ENCODE measurements at places on chromosomes 4 and X. TPM values are rescaled to one million over a fixed set of nuclear protein-coding genes. Genes with fewer than 3 reads are reported as not detected.

- no peaks in the 10 kb centered on the region for H3K27me3 ChIP-seq
- H3K4me1 ChIP-seq: no peaks in the 10 kb centered on the region
- no peak overlapping the region for H3K27ac ChIP-seq
- no peak overlapping the region for H3K4me3 ChIP-seq
- no peaks in the 10 kb centered on the region for H3K36me3 ChIP-seq
- DNase-seq: no peak
Observed at GRCh38 chr4:182808673-182809416, 108.3 kb downstream of the DCTD start.

GRCh38 chrX:129786210-129786651 is 6.5 kb downstream of the SASH3 start:
- H3K27me3 ChIP-seq: no peaks in the 10 kb centered on the region
- H3K27ac ChIP-seq: no peak overlapping the region
- no peak overlapping the region for H3K4me3 ChIP-seq
- no peaks in the 10 kb centered on the region for H3K36me3 ChIP-seq

GRCh38 chrX:84339507-84340364 is 151.7 kb upstream of the RPS6KA6 start:
- DNase-seq: no peak
- H3K4me1 ChIP-seq: no peaks in the 10 kb centered on the region
- no peaks in the 10 kb centered on the region for H3K27me3 ChIP-seq
- H3K36me3 ChIP-seq: no peaks in the 10 kb centered on the region
- no peak overlapping the region for H3K27ac ChIP-seq
- H3K4me3 ChIP-seq: no peak overlapping the region

- no peaks in the 10 kb centered on the region for H3K4me1 ChIP-seq
- H3K27ac ChIP-seq: no peak overlapping the region
Observed at GRCh38 chr4:164904336-164904735, 27.4 kb downstream of the APELA start.

- H3K27me3 ChIP-seq: no peaks in the 10 kb centered on the region
- H3K4me1 ChIP-seq: no peaks in the 10 kb centered on the region
- peak; percentile 43 for DNase-seq
Observed at GRCh38 chr4:33060674-33061542, 2340.7 kb downstream of the PCDH7 start.

- DNase-seq: no peak
- no peak overlapping the region for H3K27ac ChIP-seq
- no peak overlapping the region for H3K4me3 ChIP-seq
Observed at GRCh38 chr4:71827826-71828225, 43.9 kb upstream of the GC start.

- H3K36me3 ChIP-seq: no peaks in the 10 kb centered on the region
- H3K27ac ChIP-seq: no peak overlapping the region
- no peak overlapping the region for H3K4me3 ChIP-seq
- no peak for DNase-seq
- no peaks in the 10 kb centered on the region for H3K27me3 ChIP-seq
Observed at GRCh38 chrX:136586386-136586785, 54.4 kb downstream of the VGLL1 start.

- H3K36me3 ChIP-seq: no peaks in the 10 kb centered on the region
- no peaks in the 10 kb centered on the region for H3K27me3 ChIP-seq
- no peak overlapping the region for H3K27ac ChIP-seq
- H3K4me1 ChIP-seq: no peaks in the 10 kb centered on the region
- DNase-seq: no peak
- no peak overlapping the region for H3K4me3 ChIP-seq
Observed at GRCh38 chr4:108210989-108211835, 42.5 kb upstream of the LEF1 start.

DNA sequence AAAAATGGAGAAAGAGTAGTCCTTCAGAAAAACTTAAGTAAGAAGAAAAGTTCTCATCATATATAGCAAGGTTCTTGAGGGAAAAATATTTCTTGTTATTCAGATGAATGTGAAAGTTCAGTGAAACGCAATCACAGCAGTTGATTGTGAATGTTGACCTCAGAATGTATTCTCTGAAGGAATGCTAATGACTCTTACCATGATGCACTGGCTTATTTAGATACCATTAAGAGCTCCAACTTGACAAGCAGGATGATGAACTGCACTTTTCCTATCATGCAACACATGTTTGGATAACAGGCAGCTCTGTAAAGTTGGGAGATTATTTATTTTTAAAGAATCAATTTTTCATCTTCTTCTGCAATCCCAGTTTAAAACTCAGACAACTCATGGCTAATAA is 115.5 kb upstream of the MYOZ2 start:
- no peak overlapping the region for H3K27ac ChIP-seq
- H3K36me3 ChIP-seq: no peaks in the 10 kb centered on the region
- no peak overlapping the region for H3K4me3 ChIP-seq
- peaks cover under 1% of the 10 kb centered on the region for H3K4me1 ChIP-seq

DNA sequence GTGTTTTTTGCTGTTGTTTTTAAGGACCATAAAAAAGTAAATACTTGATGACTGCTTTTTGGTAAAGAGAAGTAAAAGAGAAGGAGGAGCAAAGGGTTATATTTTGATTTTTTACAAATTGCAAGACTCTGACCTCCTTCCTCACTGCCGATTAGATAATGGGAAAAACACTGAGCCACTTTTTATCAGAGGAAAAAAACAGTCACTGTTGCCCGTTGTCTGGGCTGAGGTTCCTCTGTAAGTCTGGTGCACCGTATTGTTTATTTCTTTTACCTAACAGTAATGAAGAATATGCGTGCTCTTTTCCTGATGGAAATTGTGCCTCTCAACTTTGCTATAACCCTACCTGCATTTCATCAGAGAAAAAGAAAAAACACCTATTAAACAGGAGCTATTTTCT is 178.7 kb upstream of the EMCN start:
- no peaks in the 10 kb centered on the region for H3K4me1 ChIP-seq
- no peak overlapping the region for H3K27ac ChIP-seq
- H3K27me3 ChIP-seq: no peaks in the 10 kb centered on the region
- H3K4me3 ChIP-seq: no peak overlapping the region
- no peak for DNase-seq
- H3K36me3 ChIP-seq: no peaks in the 10 kb centered on the region

DNA sequence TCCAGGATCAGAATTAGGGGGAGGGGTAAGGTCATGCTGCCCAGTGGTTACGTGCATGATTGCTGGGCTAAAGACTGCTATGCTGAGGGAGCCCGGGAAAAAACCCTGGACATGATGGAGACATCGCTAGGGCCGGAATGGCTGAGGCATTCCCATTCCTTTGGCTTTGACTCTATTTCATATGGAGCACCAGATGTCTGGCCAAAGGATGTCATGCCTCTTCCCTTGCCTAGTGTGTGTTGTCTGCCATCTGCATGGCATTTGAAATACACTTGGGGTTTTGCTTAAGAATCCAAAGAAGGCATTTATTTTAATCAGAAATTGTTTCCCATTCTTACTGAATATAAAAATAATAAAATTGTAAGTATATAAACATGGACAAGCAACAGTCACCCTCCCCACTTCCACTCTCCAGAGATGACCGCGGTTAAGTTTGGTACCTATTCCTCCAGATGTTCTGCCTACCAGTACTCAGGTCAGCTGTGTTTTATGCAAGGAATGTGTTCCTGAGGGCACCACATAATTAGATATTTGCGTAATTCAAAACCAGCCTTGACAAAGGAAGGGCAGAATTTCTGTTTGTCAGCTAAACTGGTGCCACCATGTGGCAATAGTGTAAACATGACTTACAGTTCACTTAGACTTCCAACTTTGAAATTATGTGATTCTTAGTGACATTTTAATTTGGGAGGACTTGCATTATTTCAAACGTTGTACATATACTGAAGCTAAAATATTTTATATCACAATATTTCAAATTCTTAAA is 105.9 kb downstream of the CT47B1 start:
- H3K27ac ChIP-seq: no peak overlapping the region
- H3K36me3 ChIP-seq: no peaks in the 10 kb centered on the region
- no peak overlapping the region for H3K4me3 ChIP-seq
- no peak for DNase-seq
- no peaks in the 10 kb centered on the region for H3K27me3 ChIP-seq

DNA sequence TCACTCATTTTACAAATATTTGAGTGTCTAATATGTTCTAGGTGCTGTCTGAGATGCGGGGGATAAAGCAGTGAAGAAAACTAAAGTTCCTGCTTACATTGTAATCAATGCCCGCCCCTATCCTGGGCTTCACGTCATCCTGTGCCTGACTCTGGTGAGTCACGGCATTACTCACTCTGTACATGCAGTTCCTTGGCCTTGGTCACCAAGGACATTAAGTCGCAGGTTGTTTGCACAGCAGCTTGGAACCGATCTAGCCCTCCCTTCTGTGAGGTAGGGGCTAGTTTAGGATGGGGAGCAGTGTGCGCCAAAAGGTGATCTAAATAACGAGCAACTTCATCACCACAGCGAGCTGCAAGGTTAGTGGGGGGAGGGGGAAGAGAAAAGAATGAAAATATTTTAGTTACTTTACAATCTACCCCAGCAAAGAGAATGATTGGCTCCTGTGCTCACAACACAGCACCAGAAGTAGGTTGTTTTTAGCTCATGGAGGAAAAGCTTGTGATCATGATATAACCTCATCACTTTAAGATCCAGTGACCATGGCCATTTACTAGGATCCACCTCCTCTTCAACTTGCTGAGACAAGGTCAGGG is 48.0 kb upstream of the HDAC8 start:
- no peaks in the 10 kb centered on the region for H3K4me1 ChIP-seq
- DNase-seq: peak; percentile 81
- no peaks in the 10 kb centered on the region for H3K36me3 ChIP-seq
- H3K27me3 ChIP-seq: no peaks in the 10 kb centered on the region

GRCh38 chr4:109801895-109802319 is at the start of gene CFI:
CFI (minus strand) TSS chr4:109801999; CDS start chr4:109801971, 28 bp downstream.
- no peaks in the 10 kb centered on the region for H3K27me3 ChIP-seq
- peak within 1 kb of the TSS; percentile 22 for H3K4me3 ChIP-seq
- peak within 1 kb of the TSS; percentile 60 for H3K27ac ChIP-seq
- no peak for DNase-seq
- H3K4me1 ChIP-seq: no peaks in the 10 kb centered on the region

DNA sequence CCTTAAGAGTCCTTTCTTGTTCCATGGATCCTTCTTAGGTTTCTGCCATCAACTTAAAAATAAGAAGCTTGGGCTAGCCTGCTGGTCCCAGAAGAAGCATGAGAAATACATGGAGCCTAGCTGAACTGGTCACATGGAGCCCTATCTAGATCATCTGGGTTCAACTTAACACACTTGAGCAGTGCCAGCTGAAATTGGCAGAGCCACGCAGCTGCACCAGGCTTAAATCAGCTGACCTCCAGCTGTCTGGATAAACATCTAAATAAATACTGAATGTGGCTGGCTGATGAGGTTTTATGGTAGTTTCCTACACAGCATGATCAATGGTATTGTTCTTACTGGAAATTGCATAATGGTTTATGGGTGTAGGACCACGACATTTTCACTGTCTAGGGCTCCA is 598.4 kb upstream of the FAM241A start:
- H3K27me3 ChIP-seq: no peaks in the 10 kb centered on the region
- H3K36me3 ChIP-seq: no peaks in the 10 kb centered on the region
- no peaks in the 10 kb centered on the region for H3K4me1 ChIP-seq
- no peak overlapping the region for H3K4me3 ChIP-seq
- no peak for DNase-seq

GRCh38 chr4:4427886-4428285 is 41.0 kb downstream of the NSG1 start:
- H3K4me3 ChIP-seq: no peak overlapping the region
- H3K36me3 ChIP-seq: no peaks in the 10 kb centered on the region
- H3K27me3 ChIP-seq: no peaks in the 10 kb centered on the region
- H3K4me1 ChIP-seq: no peaks in the 10 kb centered on the region
- no peak overlapping the region for H3K27ac ChIP-seq

DNA sequence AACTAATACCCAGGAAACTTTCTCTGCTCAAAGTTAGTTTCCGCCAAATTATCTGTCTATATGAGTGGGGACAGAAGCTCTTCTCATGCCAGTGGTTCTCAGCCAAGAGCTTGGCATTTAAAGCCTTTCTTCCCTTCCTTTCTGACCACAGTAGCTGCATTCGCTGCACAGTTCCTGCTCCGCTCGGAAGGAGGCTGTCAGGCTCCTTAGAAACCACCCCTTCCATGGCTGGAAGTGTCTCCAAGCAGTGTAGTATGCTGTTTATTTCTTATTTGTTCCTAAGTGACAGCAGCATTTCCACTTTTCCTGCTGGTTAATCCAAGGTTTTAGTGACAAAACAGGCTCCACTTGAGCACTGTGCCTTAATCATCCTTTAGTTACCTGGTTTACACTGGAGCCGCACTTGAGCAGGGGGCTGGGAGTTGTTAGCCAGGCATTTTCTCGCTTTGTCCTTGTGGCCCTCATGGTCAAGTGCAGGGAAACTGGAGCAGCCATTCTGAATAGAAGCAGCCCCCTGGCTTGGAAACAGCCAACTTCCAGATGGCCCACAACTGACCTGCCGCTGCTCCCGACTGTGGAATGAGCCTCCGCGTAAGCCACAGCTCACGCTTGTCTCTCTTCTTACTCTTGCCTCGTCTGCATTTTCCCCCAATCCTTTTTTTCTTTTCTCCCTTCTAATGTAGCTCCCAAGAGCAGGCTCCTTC is 739.4 kb upstream of the TENM3 start:
- no peaks in the 10 kb centered on the region for H3K4me1 ChIP-seq
- no peak overlapping the region for H3K27ac ChIP-seq
- H3K36me3 ChIP-seq: no peaks in the 10 kb centered on the region
- H3K4me3 ChIP-seq: no peak overlapping the region
- no peak for DNase-seq

DNA sequence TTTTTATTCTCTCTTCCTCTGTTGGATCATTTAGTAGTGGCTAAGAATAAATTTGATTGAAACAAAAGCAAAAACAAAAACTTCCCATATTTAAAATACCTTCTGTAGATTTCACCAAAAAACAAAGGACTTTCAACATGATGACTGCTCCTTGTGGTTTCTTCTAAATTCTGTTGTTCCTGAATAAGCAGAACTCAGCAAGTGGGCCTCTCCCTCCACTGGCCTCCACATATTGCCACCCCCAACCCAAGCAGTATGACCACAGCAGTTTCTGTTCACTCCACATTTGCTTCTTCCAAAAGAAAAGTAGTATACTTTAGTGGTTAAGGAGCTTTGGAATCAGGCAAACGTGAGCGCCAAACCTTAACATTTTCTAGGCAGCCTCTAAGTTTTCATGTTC is 114.7 kb downstream of the COX18 start:
- H3K27me3 ChIP-seq: no peaks in the 10 kb centered on the region
- no peaks in the 10 kb centered on the region for H3K4me1 ChIP-seq
- no peak overlapping the region for H3K4me3 ChIP-seq
- no peaks in the 10 kb centered on the region for H3K36me3 ChIP-seq
- H3K27ac ChIP-seq: no peak overlapping the region

GRCh38 chr4:139840773-139841172 is 175.2 kb downstream of the MGST2 start:
- no peak overlapping the region for H3K27ac ChIP-seq
- no peak for DNase-seq
- H3K27me3 ChIP-seq: no peaks in the 10 kb centered on the region
- peaks cover 6% of the 10 kb centered on the region for H3K4me1 ChIP-seq
- H3K36me3 ChIP-seq: no peaks in the 10 kb centered on the region

The F8A1 gene
- 15.7 TPM for total RNA-seq

The SUPT20HL1 gene
- not detected for total RNA-seq

The MAPK10 gene
- 10.5 TPM for total RNA-seq

The CSAG1 gene
- total RNA-seq: not detected

The DDX53 gene
- not detected for total RNA-seq

The PABPC5 gene
- 0.28 TPM for total RNA-seq

The SUPT20HL2 gene
- total RNA-seq: not detected

The PRIMPOL gene
- 10.2 TPM for total RNA-seq

The MAGEA9B gene
- total RNA-seq: not detected

All from pancreas (tissue), 10 donors.